MM.1S (cell line): ENCODE measurements at places on chromosomes 12 and 14.

DNA sequence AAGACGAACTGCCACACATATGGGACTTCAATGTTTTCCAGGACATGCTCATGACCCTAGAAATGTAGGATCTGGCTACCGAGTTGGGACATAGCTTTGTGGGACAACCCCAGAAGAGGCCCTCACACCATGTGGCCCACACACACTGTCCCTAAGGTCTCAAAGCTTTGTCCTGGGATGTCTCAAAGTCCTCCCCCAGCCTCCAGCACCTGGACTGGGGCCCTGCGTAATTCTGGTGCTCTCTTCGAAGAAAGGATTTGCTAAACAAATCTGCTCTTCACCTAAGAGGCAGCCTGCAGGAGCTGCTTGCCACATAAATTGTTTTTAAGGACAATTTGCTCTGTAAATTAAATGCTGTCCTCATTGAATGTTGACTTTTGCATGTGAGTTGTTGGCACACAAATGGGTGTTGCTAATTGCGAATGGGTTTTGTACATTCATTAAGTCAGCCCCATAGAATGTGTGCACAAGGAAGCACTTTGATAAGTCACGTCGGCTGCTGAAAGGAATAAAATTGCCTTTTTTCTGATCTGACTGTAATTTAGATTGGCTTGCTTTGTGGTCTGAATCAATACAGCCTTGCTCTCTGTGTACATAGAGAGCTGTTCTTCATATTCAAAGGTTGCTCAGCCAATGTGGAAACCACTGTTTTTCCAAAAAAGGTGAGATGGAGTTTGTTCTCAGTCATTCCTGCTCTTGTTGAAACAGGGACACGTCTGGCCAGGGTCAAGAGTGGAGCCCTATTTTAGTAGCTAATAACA is 161.6 kb upstream of the PWP1 start:
- no peaks in the 10 kb centered on the region for H3K27me3 ChIP-seq
- DNase-seq, result no peak
- H3K36me3 ChIP-seq, result no peaks in the 10 kb centered on the region
- no peaks in the 10 kb centered on the region for H3K4me1 ChIP-seq
- H3K4me3 ChIP-seq, result no peak overlapping the region
- H3K27ac ChIP-seq, result no peak overlapping the region

- H3K27ac ChIP-seq, result no peak overlapping the region
- no peaks in the 10 kb centered on the region for H3K27me3 ChIP-seq
- H3K4me3 ChIP-seq, result no peak overlapping the region
- H3K4me1 ChIP-seq, result no peaks in the 10 kb centered on the region
- no peak for DNase-seq
- no peaks in the 10 kb centered on the region for H3K36me3 ChIP-seq
Measured at GRCh38 chr14:38528582-38528981, 272.7 kb upstream of the CLEC14A start.

DNA sequence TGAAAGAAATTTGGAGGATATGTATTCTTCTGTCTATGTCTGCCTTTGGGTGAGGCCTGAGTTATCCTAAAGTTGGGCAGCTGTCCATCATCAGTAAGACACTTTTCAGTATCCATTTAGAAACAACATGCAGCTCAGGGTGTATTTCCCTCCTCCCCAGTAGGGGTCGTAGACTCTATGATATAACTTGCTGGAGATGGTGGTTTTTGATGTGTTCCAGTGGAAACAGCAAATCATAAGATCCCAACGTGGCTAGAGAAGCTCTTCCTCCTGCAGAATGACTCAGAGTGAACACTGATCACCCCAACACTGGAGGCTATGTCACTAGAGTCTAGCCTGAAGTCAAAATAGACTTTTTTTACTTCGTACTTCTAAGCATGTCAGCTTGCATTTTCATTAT is 331.6 kb upstream of the STXBP6 start:
- H3K4me1 ChIP-seq, result no peaks in the 10 kb centered on the region
- no peak for DNase-seq
- H3K4me3 ChIP-seq, result no peak overlapping the region
- no peak overlapping the region for H3K27ac ChIP-seq

DNA sequence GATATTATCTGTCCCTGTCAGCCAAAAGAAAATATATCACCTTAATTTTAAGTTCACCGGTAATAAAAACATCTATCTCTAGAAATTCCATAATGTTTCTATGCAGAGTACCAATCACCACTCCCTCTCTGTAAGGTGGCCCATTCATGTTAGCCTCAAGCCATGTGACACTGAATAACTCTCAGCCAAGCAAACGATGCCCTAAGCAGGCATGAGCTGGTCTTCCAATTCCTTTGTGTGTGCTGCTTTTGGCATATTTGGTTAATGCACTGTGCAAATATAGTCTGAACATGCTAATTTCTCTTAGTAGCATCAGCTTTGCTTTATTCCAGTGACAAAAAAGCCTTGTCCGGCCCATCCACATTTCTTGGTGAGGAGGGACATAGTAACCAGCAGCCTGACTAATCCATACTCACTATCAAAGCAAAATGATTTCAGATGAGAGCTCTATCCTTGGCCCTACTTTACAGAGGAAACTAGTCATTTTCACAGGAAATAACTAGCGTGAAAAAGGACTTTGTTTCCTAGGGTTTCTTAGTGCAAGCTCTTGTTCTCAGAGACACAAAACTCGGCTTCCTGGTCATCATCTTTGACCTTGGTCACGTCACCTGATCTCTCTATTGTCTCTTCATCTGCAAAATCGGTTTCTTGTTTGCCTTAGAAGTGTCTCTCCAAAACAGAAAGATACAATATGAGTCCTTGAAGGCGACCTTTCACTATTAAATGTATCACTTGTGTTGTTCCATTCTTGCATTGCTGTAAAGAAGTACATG is 59.2 kb upstream of the RTRAF start:
- H3K27me3 ChIP-seq, result no peaks in the 10 kb centered on the region
- no peaks in the 10 kb centered on the region for H3K36me3 ChIP-seq
- DNase-seq, result no peak
- no peak overlapping the region for H3K27ac ChIP-seq

- no peak for DNase-seq
- no peak overlapping the region for H3K27ac ChIP-seq
- peaks cover 12% of the 10 kb centered on the region for H3K4me1 ChIP-seq
- H3K4me3 ChIP-seq, result no peak overlapping the region
- no peaks in the 10 kb centered on the region for H3K27me3 ChIP-seq
Measured at GRCh38 chr12:6313326-6313940, 3.0 kb downstream of the PLEKHG6 start.

- H3K36me3 ChIP-seq, result no peaks in the 10 kb centered on the region
- DNase-seq, result no peak
- no peak overlapping the region for H3K4me3 ChIP-seq
- no peaks in the 10 kb centered on the region for H3K27me3 ChIP-seq
Measured at GRCh38 chr14:23561873-23562821, 5.4 kb downstream of the AP1G2 start.

GRCh38 chr14:89447182-89447944 is 30.3 kb upstream of the FOXN3 start:
- H3K4me1 ChIP-seq, result peaks cover 23% of the 10 kb centered on the region
- H3K36me3 ChIP-seq, result no peaks in the 10 kb centered on the region
- H3K4me3 ChIP-seq, result no peak overlapping the region
- H3K27ac ChIP-seq, result no peak overlapping the region
- no peaks in the 10 kb centered on the region for H3K27me3 ChIP-seq
- no peak for DNase-seq

GRCh38 chr12:3896801-3897351 is 23.7 kb upstream of the PARP11 start:
- no peak overlapping the region for H3K27ac ChIP-seq
- no peaks in the 10 kb centered on the region for H3K36me3 ChIP-seq
- H3K27me3 ChIP-seq, result no peaks in the 10 kb centered on the region
- H3K4me3 ChIP-seq, result no peak overlapping the region

- no peak overlapping the region for H3K27ac ChIP-seq
Measured at GRCh38 chr14:91311284-91311662, 66.8 kb upstream of the GPR68 start.

GRCh38 chr12:11667171-11667570 is 17.7 kb downstream of the ETV6 start:
- DNase-seq, result no peak
- H3K36me3 ChIP-seq, result no peaks in the 10 kb centered on the region
- no peak overlapping the region for H3K27ac ChIP-seq
- no peak overlapping the region for H3K4me3 ChIP-seq
- no peaks in the 10 kb centered on the region for H3K27me3 ChIP-seq
- no peaks in the 10 kb centered on the region for H3K4me1 ChIP-seq

DNA sequence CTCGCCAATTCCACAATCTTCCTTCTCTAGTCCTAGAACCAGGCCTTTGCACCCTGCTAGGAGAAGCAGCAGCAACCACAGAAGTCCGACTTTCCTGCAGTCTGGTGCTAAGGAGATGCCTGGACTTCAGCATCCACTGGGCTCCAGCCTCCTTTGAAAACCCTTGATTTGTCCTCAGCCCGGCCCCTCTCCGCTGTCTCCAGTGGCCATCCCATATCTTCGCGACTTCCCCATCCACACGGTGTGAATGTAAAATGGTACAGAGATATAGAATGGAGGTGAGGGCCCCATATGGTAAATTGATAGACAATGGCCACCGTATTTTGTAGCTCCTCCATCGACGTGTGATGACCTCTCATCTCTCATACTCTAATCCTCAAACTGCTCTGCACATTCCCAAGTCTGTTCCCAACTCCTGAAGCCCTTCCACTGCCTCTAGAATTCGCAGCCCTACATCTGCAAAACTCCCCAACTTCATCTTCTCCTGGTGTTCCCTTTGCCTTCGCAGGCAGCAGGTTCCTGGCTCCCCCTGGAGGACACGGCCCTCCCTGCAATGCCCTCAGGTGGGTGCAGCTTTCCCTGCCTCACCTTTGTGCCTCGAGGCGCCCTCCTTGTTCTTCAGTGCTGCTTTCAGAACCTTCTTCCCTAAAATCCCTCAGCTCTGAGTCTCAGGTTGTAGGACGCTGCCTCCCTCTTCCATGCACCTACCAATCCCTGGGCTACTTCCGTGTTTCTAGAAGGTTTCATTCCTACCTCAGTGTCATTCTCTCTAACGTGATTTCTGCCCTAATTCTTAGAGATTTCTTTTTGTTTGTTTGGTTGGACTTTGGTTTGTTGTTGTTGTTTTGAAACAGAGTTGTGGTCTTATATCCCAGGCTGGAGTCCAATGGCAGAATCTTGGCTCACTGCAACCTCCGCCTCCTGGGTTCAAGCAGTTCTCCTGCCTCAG is 36.7 kb downstream of the TMBIM6 start:
- no peaks in the 10 kb centered on the region for H3K27me3 ChIP-seq
- no peak overlapping the region for H3K4me3 ChIP-seq
- H3K4me1 ChIP-seq, result no peaks in the 10 kb centered on the region
- DNase-seq, result peak; percentile 59
- H3K36me3 ChIP-seq, result no peaks in the 10 kb centered on the region

- no peak overlapping the region for H3K4me3 ChIP-seq
- H3K36me3 ChIP-seq, result no peaks in the 10 kb centered on the region
- DNase-seq, result no peak
Measured at GRCh38 chr14:74621556-74621955, 9.5 kb upstream of the LTBP2 start.

DNA sequence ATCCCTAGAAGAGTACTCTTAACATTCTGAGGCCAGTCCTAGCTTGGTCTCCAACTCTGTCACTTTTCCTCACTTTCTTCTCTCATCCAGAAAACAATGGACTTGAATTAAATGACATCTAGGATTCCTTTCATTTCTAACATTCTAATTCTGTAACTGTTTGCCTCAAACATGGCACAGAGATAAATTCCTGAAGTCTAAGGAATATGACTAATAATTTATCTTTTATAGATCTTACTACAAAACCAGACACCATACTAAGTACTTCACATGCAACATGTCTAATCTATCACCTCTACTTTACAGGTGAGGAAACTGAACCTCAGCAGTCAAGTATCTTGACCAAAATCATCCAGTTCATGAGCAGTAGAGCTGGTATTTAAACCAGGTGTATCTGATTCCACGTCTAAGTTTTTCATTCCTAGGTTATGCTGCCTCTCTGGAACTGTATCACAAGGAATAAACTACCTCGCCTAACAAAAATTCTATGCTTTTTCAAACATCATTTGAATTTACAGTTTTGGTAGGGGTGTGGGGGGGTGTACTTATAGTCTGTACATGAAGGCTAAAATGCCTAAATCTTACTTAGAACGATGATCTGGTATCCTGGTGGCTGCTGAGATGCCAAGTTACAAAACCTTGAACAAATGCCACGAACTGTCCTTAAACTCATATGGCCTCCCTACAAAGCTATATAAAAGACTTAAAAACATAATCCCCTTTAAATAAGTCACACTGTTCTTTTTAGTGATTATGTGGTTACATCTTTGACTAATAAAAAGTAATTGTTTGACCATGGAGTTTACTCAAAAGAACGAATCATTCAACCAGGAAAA is 41.6 kb downstream of the ATXN2 start:
- no peaks in the 10 kb centered on the region for H3K4me1 ChIP-seq
- H3K4me3 ChIP-seq, result no peak overlapping the region
- H3K27ac ChIP-seq, result no peak overlapping the region

- no peaks in the 10 kb centered on the region; the same call in 1 of the 2 replicates for H3K36me3 ChIP-seq
- DNase-seq, result peak; percentile 59
- H3K27me3 ChIP-seq, result no peaks in the 10 kb centered on the region
- peak overlapping the region; percentile 58; the same call in 1 of the 2 replicates for H3K27ac ChIP-seq
- H3K4me1 ChIP-seq, result peaks cover 6% of the 10 kb centered on the region; the same call in 1 of the 2 replicates
- H3K4me3 ChIP-seq, result peak overlapping the region; percentile 67
Measured at GRCh38 chr12:130870442-130871285, 1.2 kb upstream of the RAN start.

- H3K27me3 ChIP-seq, result no peaks in the 10 kb centered on the region
- H3K4me3 ChIP-seq, result no peak overlapping the region
- no peak overlapping the region for H3K27ac ChIP-seq
Measured at GRCh38 chr12:22529281-22530060, 14.9 kb downstream of the C2CD5 start.

DNA sequence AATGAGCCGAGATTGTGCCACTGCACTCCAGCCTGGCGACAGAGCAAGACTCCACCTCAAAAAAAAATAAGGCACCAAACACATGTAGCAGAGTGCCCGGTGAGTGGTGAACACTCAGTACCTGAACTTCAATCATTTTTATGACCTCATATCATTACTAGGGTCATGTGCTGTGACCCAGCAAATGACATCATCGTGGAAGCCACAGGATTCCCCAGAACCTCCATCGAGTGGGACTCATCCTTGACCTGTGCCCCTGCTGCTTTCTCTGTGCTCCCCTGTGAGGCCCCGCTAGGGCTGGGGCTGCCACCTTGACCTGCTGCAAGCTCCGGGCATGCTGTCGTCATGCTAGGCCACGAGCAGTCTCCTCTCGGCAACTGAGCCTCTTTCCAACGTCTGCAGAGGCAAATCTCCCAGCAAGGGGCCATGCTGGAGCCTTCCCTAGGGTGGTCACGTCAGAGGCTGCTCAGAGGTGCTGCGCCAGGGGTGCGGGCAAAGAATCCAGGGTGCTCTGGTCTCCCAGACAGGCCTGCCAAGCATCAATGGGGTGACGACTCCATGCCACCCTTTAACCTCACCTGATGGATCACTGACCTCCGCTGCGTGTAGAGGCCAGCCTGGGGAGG is 18.5 kb downstream of the GLTP start:
- no peak overlapping the region for H3K4me3 ChIP-seq
- no peaks in the 10 kb centered on the region for H3K4me1 ChIP-seq
- H3K27ac ChIP-seq, result no peak overlapping the region
- H3K36me3 ChIP-seq, result no peaks in the 10 kb centered on the region
- no peak for DNase-seq

GRCh38 chr14:104514156-104514848 is 65.3 kb upstream of the C14orf180 start:
- H3K36me3 ChIP-seq, result no peaks in the 10 kb centered on the region
- DNase-seq, result no peak
- H3K4me1 ChIP-seq, result no peaks in the 10 kb centered on the region

GRCh38 chr12:103627189-103627855 is 40.2 kb downstream of the STAB2 start:
- no peaks in the 10 kb centered on the region for H3K36me3 ChIP-seq
- H3K4me1 ChIP-seq, result no peaks in the 10 kb centered on the region
- no peaks in the 10 kb centered on the region for H3K27me3 ChIP-seq
- H3K4me3 ChIP-seq, result no peak overlapping the region
- no peak overlapping the region for H3K27ac ChIP-seq
- no peak for DNase-seq
